T1000 (cell line): ENCODE measurements at places on chromosomes 16 and 17.

GRCh38 chr17:28700830-28701492 is 10.7 kb downstream of the PROCA1 start:
- no peak for DNase-seq

- DNase-seq = no peak
Measured at GRCh38 chr17:17362540-17362930, 59.4 kb downstream of the NT5M start.

DNA sequence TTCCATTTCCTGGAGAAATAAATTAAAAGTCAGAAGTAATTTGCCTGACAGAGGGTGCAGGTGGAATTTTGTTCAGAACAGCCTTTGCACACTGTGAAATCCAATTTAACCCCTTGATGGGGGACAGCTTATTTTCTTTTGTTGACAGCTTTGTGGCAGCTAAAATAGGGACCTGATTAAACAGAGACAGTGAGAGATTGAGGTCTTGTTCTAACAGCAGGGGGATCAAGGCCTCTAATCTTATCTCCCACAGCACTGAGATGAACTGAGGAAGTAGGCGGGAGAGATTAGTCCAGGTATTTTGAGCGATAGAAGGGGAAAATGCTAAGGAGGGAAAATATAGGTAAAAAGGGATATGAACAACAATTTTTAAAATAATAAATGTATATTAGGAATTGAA is 1491.4 kb upstream of the GOT2 start:
- DNase-seq = no peak

DNA sequence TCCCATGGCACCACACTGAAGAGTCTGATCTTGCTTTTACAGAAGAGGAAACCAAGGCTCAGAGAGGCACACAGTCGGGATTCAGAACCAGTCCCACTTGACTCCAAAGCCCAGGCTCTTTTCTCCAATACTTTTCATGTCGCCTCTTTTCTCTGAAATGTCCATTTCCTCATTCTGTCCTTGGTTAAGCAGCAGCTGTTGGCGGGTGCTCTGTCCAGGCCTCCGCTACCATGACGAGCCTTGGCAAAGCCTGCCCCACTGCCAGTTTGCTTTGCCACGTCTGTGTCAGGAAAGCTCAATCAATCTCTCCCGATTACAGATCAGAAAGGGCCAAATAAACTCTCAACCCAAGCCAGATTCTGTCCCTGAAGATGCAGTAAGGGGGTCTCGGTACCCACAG is 9.1 kb upstream of the CEP295NL start:
- DNase-seq = no peak
